ENCODE measurements at places on chromosomes 16 and 17.

DNA sequence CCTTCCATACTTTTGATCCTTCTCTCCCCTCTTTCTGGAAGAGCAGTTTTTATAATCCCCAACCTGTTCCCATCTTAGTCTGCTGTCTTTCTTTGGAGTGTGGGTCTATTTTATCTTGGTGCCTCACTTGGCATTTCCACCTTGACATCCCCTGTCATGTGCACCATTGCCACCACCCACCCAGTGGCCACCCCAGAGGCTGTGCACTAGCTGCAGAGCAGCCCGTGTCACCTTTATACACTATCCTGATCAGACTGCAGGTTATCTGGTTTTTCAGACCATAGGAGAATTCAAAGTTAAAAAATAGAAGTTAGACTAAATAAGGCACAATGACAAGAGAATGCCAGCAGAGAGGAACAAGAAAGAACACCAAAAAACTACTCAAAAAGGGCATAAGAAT lies 43.8 kb downstream of the TANGO6 start:
- no peak for DNase-seq

DNA sequence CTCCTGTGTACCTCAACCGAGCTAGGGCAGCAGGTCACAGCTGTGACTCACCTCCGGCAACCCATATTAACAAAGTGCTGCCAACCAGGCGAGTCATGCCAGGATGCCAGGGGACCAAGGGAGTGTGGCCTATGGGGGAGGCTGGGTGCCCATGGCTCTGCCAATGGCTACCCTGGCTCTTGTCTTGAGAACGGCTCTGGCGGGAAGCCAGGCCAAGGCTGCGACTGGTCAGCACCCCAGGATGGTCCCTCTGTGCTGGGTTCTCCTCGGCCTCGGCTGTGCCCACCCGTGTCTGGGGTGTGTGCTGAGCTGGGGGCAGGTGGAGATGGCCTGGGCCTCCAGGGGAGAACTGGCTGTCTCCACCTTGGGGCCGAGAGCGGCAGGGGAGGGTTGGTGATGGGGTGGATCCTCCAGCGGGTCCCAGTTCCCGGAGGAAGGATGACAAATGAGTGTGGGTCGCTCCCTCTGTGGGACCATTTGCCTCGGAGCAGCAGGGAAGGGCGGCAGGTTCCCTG lies 75.8 kb downstream of the MRC2 start:
- DNase-seq = no peak

GRCh38 chr17:35188111-35188510 lies 6.1 kb downstream of the SLC35G3 start:
- no peak for DNase-seq

DNA sequence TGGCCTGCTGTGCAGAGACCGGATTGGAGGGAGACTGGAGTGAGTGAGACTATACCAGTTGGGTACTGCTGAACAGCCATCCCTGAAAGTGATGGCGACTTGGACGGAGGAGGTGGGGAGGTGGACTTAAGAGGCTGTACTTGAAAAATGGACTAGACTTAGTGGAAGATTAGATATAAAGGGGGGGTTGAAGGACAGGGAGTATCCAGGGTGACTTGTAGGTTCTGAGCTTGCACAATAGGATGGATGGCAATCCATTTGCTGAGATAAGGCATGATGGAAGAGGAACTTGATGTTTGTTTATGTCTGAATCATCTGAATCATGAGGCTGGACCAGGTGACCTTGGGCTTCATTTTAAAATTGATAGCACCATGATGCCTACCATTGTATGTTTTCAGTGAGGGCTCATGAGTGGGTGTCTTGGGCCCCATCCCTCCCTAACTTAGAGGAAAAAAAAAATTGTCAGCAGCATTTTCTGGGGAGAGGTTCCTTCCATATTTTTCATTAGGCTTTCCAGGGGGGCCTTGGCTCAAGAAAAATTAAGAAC lies 41.2 kb downstream of the PRKCA start:
- DNase-seq = no peak

- no peak for DNase-seq
Measured at GRCh38 chr16:69393898-69394849, 8.4 kb upstream of the TERF2 start.

DNA sequence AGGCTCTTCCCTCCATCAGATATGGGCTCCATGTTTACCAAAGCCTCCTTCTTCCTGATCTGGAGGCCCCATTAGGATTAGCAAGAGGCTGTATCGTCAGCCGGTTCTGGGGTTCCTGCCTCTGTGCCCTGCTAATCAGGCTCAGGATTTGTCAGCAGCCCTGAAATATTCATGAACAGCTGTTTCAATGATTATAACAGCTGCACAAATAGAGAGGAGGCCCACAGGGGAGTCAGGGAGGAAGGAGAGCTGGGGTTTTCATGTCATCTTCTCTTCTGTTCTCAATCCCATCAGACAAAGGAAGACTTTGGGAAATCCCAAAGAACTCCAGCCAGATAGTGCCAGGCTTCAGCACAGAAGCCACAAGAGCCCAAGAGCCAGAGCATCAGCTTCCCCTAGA lies 72.3 kb upstream of the MMP2 start:
- no peak for DNase-seq

Data from SHP77 (cell line).